ENCODE measurements at places on chromosomes 16 and 17.

GRCh38 chr17:81428121-81428515 is 32.9 kb downstream of the BAHCC1 start:
- no peak for DNase-seq

- DNase-seq: no peak
Measured at GRCh38 chr16:10988164-10988803, 43.9 kb downstream of the CLEC16A start.

GRCh38 chr16:51084074-51084928 is 66.8 kb downstream of the SALL1 start:
- DNase-seq: peak; percentile 46

GRCh38 chr17:48161127-48161905 is 53.8 kb downstream of the SNX11 start:
- DNase-seq: no peak

DNA sequence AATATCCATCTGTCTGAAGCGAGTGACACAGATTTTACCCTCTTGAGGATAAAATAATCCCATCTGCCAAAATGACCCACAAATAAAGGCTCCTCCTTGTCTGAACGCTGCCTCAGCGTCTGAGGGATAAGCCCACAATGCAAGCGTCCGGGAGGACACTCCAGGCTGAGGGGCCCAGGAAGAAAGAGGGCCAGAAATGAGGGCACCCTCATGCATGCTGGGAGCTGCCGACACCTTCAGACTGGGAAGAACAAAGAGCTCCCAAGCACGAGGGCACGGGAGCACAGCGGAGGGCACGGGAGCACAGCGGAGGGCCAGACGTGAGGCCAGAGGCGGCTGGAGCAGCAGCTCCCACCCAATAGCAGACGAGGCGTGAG is 126.9 kb downstream of the ZNF778 start:
- no peak for DNase-seq
